Activated CD8-positive, alpha-beta memory T cell treated with anti-CD3 and anti-CD28 coated beads for 1 hour (primary cell): ENCODE measurements at places on chromosomes 6 and 20.

- DNase-seq: no peak
Measured at GRCh38 chr6:25232479-25232878, 46.7 kb upstream of the CARMIL1 start.

- no peak for DNase-seq
Measured at GRCh38 chr6:134535831-134536230, 217.9 kb upstream of the SGK1 start.

DNA sequence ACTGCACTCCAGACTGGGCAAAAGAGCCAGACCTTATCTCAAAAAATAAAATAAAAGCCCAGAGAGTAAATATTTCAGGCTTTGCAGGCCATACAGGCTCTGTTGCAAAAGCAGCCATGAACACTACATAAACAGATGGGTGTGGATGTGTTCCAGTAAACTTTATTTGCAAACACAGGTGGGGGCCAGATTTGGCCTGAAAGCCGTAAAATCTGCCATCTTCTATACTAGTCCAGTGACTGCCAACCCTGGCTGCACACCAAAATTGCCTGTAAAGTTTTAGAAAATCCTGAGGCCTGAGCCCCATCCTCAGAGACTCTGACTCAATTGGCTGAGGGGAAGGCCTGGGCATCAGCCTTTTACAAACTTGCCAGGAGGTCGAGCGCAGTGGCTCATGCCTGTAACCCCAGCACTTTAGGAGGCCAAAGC is 103.6 kb downstream of the ZMYND8 start:
- no peak for DNase-seq

DNA sequence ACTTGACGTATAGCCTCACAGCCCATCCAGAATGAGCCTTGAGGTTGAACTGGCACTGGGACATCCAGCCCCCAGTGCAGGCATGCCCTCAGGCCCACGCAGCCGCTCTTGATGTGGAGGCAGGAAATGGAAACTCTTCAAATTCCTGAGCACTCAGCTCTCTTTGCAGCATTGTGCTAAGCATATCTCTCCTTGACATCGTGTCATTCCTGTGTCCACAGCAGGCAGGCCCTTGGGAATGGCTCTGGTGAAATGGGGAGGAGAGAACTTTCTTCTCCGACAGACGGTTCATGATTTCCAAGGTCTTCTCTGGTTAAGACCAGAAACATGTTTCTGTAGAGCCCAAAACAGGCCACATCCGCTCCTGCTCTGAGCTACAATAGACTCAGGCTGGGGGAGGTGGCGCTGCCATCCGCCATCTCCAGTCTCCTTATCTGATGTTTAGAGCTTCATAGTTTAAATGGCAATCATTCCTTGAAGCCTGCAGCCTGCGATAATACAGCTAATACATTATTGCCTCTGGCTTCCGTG is 248.8 kb downstream of the CDH4 start:
- DNase-seq: no peak

GRCh38 chr20:20078041-20078440 is 25.7 kb downstream of the CFAP61 start:
- no peak for DNase-seq

- DNase-seq: no peak
Measured at GRCh38 chr6:123681957-123682462, 45.3 kb upstream of the TRDN start.

DNA sequence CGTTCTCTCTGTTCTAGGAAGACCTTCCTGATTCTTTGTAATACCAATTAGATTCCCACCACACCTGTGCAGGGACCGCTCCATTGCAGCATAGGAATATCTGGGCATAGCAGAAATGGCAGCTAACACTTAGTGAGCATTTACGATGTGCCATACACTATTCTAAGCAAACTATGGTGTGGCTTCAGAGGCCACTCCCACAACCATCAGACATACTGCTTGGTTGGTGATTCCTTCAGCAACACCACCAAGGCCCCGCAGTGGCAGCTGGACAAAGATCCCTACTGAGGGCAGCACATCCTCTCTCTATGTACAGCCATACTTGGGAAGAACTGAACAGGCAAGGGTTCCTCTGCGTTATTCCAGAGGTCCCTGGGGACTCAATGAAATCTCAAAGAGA is 6.2 kb downstream of the KCNK5 start:
- no peak for DNase-seq

- no peak for DNase-seq
Measured at GRCh38 chr6:43274127-43274915, 23.7 kb upstream of the SLC22A7 start.

DNA sequence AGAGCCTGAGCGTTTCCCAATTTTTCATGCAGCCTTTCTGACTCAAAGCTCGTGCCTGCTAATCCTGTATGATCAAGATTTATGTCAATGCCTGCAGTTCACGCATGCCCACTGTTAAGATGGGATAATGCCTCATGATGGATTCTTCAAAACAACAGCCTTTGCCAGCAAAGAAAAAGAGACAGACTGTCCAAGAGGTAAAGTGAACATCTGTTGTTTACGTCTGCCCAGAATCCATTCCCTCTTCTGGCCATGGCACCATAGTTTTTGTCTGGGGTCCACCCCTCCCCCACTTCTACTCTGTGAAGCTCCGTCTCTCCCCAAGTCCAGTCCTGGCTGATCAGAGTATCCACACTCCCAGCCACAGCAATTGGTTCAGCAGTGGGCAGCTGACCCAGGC is 91.9 kb upstream of the EYA2 start:
- no peak for DNase-seq

DNA sequence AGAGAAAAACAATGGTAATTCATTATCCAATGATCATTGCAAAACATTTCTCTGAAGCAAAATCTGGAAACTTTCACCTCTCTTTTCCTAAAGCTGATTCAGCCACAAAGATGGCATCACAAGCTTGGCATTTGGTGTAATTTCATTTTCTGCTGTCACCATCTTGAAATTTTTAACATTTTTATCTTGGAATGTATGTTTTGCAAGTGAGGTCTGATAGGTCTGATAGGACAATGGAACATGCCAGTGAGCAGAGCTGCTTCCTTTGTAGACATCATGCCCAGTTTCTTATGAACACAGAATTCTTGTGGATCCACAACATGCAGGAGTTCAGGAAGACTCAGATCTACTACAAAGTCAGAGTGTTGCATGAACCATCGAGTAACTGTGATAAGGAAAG is 969.6 kb downstream of the EYS start:
- DNase-seq: no peak

DNA sequence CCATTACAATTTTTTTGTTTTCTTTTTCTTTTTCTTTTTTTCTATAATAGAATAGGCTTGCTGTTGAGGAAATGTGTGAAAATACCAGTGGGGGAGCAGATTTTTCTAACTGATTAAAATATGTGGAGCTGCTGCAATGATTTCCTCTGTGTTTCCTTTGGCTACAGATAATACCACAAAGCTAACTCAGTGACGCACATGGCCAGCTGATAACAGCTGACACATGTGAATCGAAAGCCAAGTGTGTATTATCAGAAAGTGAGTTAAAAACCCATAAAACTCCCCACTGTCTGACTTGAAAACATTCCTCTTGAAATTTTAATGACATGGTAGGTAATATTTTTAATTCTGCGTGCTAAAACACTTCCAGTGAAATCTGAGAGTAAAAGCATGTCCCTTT is 70.8 kb upstream of the AHI1 start:
- peak; percentile 13 for DNase-seq

- no peak for DNase-seq
Measured at GRCh38 chr6:119283979-119284545, 65.5 kb downstream of the MAN1A1 start.

DNA sequence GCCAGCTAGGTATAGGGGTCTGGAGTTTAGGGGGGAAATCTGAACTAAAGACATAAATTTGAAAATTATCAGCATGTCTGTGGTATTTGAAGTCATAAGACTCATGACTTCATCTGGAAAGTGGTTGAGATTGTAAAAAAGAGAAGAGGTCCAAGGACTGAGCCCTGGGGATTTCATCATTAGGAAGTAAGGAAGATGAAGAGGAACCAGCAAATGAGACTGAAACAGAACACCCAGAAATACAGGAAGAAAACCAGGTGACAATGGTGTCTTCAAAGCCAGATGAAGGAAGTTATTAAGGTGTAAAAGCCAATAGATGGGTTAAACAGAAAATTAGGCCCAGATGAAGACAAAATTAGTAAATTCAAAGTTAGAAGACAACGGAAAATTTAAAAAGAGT is 49.1 kb upstream of the UBR2 start:
- DNase-seq: no peak

- no peak for DNase-seq
Measured at GRCh38 chr20:58710481-58711265, 18.1 kb downstream of the NPEPL1 start.

DNA sequence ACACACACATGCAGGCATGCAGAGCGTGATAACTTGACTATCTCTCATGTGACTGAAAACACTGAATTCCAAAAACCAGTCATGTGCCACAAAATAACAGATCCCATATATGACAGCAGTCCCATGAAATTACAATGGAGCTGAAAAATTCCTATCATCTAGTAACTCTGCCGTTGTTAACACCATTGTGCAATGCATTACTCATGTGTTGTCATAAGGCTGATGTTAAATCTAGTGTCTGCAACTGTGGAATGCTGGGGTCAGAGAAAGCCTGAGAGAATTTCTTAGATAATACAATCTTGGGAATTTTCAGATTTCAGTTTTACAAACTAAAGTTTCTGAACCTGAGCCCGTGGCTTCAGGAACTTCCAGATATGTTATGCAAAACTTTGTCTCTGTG is 70.2 kb downstream of the LYRM4 start:
- no peak for DNase-seq

DNA sequence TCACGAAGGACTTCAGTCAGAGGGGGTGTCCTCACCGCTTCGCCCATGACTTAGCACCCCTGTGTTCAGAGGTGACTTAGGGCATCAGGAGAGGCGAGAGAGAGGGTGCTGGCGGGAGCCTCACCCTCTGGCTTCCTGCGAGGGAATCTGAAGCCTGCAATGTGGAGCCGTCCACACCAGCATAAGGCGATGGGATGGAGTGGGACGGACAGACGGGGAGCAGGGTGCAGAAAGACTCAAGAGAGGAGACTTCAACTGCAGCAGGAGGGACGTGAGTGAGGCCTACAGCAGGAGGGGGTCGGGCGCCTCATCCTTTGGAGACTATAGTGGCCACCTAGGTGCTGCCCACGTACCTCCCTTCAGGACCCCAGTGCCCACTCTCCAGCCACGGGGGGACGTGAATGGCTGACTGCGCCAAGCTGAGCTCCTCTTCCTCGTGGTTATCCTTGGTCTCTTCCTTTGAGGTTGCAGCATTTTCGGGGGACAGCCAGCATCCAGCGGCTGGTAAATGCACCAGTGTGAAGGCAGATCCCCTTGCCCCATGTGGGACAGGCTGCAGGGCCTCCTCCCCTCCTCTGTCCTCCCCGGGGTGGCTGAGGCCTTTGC is 26.9 kb upstream of the MLN start:
- DNase-seq: no peak
